ENCODE measurements at places on chromosomes 11 and 22. TPM values are rescaled to one million over a fixed set of nuclear protein-coding genes. Genes with fewer than 3 reads are reported as not detected.

Gene CLTCL1
- 5.0 TPM for total RNA-seq

DNA sequence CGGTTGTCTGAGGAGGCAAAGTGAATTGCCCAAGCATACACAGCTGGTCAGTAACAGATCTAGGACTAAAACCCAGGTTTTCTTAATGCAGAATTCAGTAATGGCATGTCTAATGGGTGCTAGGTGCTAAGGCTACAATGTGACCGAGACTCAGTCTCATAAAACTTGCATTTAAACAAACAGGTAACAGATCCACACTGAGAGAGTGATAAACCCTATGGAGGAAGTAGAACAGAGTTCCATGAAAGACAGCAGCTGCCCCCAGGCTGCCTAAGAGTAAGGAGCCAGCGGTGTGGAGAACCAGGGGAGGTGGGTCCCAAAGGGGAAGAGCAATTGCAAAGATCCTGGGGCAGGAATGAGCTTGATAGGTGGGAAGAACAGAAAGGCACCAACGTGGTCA lies 27.3 kb downstream of the MMP13 start:
- no peak for DNase-seq

GRCh38 chr11:95641495-95641894 lies 148.1 kb downstream of the FAM76B start:
- no peak for DNase-seq

DNA sequence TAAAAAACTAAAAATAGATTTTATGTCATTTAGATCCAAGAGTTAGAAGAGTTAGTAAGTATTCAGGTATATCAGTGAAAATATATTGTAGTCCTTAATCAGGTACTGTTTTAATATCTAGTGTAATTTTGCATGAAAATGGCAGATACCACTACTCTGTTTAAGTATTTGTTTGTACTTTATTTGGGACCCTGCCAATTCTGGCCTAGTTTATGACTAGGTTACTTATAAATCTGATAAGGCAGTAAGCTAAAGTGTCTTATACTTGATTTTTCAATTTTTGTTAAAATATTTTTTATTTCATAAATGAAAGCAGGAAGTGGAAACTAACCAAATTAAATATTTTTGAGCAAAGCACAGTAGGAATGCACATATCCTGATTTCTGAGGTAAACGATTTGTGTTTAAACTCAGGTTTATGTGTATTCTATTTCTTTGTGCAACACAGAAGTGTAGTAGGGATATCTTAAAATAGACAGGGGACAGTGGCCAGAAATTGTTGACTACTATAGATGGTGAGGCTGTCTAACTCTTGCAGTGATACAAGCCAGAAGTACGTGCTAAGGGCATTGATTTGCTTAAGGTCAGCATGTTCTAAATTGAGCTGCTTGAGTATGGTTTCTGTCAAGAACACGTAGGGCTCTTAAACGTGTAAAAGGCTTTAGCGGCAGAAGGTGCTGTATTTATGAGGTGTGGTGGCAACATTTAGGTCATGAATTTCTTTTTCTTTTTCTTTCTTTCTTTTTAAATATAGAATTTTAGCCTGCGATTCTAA lies 34.0 kb downstream of the HIPK3 start:
- peak; percentile 66 for DNase-seq

DNA sequence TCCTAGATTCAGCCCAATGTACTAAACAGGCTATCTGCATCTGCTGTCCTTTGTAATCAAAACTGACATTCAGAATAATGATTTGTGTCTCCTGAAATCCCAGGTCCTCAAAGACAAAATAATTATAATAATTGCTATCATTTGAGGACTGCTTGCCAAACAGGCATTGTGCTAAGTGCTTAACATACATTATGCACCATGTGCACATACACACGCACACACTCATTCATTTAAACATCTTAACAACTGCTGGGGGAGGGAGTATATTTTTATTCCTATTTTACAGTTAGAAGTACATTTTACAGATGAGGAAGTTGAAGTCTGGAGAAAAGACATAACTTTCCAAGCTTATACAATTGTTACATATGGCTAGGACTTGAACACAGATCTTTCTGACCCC lies 308.0 kb upstream of the ZC3H12C start:
- no peak for DNase-seq

GRCh38 chr11:84648471-84648870 lies 978.7 kb downstream of the DLG2 start:
- DNase-seq = no peak

- DNase-seq = no peak
Measured at GRCh38 chr11:107695446-107695845, 16.4 kb downstream of the SLN start.

DNA sequence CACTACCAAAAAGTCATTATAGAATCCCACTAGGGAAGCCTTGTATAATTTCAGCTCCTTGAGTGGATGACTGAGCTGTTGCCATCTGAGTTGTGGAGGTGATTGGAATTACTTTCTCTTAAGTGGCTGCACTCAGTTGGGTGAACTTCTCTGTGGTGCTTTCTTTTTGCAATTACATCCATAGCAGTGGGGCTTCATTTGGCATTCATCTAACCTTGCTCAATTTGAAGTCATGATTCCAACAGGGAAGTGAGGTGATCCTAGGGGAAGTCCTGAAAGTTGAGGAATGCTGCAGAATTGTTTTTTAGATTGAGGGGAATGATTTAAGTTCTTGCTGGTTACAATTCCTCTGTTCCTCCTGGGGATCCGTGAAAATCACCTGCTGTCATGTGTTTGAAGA lies 39.6 kb downstream of the ARHGAP42 start:
- no peak for DNase-seq

- no peak for DNase-seq
Measured at GRCh38 chr22:45971408-45972028, 5.4 kb downstream of the WNT7B start.

- DNase-seq = no peak
Measured at GRCh38 chr22:35887296-35887875, 141.2 kb downstream of the RBFOX2 start.

Gene HTR3B
- total RNA-seq = 2.2 TPM

DNA sequence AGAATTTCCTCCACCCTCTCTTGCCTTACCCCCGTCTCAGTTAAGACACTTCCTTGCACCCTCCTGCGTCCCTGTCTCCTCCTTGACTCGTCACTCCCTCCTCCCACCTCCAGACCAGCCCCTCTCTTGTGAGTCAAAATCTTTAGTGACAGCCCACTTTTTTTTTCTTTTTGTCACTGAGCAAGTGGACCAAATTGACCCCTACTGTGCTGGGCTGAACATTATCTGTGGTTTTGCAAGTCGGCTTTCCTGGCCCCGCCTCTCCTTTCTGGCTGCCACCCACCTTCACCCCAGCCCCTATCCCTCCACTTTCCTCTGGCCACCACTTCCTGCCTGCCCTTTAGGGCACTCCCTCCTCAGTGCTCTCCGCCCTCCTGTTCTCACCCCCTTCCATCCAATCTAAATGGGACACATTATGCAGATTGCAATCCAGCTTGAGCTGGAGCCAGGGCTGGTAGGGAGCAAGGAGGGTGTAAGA lies at the start of gene APLNR:
Gene APLNR (minus strand): TSS at position 47 of the 478 bp plus-strand sequence. CDS start 246 bp downstream, outside the sequence.
- no peak for DNase-seq

DNA sequence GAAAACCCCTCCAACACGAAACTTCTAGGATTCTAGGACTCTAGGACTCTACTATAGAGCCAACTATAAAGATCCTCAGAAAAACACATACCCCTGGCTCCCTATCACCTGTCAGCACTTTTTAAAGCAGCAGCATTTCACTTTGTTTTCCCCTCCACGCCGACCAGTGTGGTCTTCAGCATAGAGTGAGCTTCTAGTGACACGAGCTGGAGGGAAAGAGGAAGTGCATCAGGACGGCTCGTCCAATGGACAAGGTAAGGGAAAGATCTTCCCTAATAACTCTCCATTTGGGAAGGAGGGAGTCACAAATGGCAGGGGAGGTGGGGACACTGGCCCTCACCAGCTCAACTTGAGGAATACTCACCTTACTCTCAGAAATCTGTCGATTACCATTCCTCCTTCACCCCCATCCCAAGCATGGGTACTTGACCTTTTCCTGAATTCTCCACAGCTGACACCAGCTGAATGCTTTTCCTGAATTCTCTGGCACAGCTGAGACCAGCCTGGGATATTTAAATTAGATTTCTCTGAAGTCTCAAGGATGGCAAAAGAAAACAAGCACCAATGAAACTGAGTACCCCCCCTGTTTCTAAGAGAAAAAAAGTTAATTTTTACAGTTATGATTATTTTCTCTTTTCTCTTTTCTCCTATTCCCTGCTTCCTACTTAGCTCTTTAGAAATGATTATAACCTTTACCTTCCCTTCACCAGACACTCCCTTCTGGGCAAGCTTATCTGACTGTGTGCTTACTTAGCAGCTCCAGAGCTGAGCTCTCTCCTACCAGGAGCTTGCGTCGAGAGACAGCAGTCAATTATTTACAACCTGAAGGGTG lies 33.3 kb upstream of the NNMT start:
- peak; percentile 49 for DNase-seq

DNA sequence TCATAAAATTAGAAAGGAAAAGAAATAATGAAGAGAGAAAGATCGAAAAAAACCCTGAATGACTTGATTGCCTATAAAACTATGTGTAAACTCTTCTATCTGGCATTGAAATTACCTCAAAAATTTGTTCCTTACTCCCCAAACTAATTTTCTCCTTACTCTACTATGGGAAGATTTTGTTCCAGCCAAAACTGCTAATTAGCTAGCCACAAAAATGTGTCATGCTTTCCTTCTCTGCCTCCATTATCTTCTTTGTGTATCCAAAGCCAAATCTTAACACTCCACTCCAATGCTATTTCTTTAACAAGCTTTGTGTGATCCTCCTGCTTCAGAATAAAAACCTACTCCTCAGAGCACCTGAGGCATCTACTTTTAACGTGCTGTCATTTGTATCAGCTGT lies 831.2 kb downstream of the METTL15 start:
- DNase-seq = no peak

DNA sequence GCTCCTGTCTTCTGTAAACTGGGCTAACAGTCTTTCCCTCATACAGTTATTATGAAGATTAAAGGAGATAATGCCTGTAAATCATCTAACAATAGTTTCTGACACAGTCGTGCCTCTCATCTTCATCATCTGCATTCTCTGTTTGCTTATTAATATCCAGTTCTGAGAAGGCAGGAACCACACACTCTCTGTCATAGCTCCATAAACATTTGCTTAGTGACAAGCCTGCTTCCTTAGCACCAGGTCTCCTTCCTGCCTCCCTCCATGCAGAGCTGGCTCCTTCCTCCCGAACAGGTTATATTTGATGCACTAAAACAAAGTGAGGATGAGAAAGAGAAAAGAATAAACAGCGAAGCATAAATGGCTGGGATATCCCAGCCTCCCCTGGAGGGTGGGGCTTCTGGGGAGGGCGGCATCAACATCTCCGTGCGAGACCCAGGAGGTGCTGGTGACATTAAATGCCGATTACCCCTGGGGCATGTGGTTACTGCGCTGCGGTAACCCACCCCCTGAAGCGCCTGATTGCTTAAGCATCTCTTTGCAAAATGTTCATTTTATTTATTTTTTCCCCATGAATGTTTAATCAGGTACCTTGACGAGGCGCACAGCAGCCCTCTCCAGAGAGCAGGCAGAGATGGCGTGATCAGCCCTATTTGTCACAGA lies 404.9 kb downstream of the NXPE2 start:
- no peak for DNase-seq

- DNase-seq = no peak
Measured at GRCh38 chr11:44709281-44709562, 17.5 kb upstream of the TSPAN18 start.

- DNase-seq = no peak
Measured at GRCh38 chr11:77370217-77370616, 68.7 kb upstream of the GDPD4 start.

Gene OR51E2
- total RNA-seq = not detected

Gene LRRC56
- total RNA-seq = 4.6 TPM

GRCh38 chr11:12842933-12843636 lies 166.0 kb upstream of the RASSF10 start:
- DNase-seq = no peak

DNA sequence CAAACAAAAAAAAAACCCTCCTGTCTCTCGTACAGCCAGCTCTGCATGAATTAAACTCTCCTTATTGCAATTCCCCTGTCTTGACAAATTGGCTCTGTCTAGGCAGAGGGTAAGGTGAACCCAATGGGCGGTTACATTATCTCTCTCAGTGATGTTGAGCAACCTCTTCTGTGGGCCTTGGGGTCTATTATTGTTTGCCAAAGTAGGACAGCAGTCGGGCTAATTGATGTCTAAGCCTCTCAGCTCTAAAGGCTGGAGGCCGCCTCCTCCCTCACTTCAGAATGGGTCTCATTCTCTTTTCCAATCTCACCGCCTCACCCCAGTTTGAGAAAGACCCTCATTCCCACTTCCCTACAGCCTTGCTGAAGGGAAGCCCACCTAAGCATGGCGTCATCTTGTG lies 1.3 kb upstream of the SLC25A45 start:
- DNase-seq = no peak

Gene OR5B17
- not detected for total RNA-seq

Gene SSTR3
- total RNA-seq = not detected

Gene ANO5
- total RNA-seq = not detected

Gene FOLR2
- total RNA-seq = 9.4 TPM

- no peak for DNase-seq
Measured at GRCh38 chr22:23058063-23058462, 12.3 kb upstream of the GNAZ start.

DNA sequence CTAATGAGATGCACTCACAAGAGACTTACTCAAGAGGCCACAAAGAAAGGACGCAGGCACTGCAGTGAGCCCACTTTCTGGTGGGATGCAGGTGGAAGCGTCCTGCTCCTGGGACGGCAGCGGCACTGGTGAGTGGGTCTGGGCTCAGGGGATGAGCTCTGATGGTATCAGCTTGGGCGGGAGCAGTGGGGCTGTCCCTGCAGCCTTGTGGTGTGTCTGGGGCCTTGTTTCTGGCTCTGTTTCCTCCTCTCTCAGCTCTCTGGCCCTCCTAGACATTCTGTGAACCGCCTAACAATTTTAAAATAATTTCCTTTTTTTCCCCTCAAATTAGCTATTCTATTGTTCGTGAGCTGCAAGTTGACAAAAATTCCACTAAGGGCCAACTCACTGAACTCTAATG lies 8.8 kb upstream of the ST14 start:
- no peak for DNase-seq

Gene LRRC74B
- not detected for total RNA-seq

GRCh38 chr11:95101935-95102334 lies 12.3 kb downstream of the ENDOD1 start:
- no peak for DNase-seq

Gene OR2AG1
- total RNA-seq = not detected

DNA sequence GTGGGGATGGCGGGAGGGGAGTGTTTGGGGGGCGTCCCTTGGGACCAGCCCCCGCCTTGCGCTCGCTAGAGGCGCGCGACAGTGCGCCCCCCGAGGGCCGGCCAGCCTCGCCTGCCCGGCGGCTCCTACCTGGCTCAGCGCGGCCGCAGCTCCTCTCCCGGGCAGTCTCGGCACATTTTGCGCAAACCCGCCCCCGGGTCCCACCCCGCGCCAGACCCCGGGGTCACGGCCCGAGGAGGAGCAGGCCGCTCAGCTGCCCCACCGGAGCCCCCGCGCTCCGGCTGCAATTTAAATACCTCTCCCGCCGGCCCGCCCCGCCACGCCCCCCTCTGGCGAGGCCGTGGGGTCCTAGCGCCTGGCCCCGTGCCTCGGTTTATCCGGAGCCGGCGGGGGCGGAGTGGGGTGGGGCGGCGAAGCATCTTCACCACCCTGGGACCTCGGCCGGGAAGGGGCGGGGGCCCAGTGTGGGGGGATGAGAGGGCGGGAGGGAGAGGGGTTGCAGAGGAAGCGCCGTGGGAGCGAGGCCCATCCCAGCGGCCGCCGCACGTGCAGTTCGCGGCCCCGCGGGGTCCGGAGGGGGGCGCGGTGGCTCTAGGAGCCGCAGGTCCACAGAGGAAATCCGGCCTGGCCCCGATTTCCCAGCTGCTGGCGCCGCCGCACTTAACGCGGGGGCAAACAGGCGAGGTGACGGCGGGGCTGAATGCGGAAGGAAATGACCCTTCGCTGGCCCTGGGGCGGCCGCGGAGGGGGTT lies at the start of gene LRRC32:
Gene LRRC32 (minus strand): TSS at position 263 of the 752 bp plus-strand sequence. CDS start 4,793 bp downstream, outside the sequence.
- DNase-seq = peak; percentile 73

Gene KCNK4
- total RNA-seq = not detected

Gene PAAF1
- total RNA-seq = 36.0 TPM

Data from Karpas-422 (cell line).